ENCODE measurements at places on chromosomes 6 and 20.
A peak's percentile ranks its signal among the peaks of the same experiment; 100 is the strongest.

DNA sequence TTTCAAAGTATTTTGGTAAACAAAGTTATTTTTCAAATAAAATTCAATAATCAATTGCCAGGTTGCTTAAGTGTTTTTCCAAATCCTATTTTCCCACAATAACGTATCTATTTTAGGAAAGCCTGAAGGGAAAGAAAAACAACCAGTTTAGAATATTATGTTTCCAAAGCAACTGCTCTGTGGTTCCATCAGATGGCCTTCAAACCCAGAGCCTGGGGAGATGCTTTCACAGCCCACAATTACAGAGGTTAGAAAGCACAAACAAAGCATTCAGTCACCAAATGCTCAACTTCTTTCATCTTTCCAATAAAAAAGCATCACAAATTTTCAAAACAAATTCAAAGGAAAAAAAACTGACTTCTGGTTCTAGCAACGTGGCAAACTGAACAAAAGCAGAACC, 66.0 kb downstream of the ELOVL5 start:
- no peak for DNase-seq

DNA sequence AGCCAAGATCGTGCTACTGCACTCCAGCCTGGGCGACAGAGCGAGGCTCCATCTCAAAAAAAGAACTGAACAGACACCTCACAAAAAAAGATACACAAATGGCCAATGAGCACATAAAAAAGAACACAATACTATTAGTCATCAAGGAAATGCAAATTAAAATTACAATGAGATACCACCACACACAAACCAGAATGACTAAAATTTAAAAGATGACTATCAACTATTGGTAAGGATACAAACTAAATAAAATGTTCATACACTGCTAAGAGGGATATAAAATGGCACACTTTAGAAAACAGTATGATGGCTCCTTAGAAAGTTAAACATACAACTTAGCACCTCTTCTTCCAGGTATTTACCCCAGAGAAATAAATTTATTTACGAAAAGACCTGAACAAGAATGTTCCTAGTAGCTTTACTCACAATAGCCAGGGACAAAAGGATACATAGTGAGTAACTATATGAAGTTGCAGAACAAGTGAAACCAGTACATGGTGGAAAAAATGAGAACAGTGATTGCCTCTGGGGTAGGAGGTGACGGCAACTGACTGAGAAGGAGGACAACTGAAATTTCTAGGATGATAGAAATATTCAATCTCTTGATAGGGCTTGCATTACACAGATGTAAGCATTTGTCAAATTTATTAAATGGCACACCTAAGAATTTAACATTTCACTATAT, 53.2 kb downstream of the FAM8A1 start:
- DNase-seq = no peak

DNA sequence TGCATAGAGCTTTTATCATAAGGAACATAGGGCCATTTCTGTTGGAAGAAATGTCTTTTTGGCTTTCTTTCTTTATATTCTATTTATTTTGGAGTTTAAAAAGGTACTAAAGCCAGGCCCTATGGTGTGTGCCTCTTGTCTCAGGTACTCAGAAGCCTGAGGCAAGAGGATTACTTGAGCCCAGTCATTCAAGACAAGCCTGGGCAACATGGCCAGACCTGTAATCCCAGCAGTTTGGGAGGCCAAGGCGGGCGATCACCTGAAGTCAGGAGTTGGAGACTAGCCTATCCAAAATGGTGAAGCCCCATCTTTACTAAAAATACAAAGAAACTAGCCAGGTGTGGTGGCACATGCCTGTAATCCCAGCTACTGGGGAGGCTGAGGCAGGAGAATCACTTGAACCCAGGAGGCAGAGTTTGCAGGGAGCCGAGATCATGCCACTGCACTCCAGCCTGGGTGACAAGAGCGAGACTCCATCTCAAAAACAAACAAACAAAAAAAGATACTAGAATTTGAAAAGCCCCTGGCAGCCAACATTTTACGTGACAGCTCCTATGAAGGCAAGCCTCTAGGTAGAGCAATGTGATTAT, 80.0 kb downstream of the CBFA2T2 start:
- no peak for DNase-seq

GRCh38 chr6:31903957-31904356, 2.1 kb upstream of the ZBTB12 start:
- no peak for DNase-seq

- no peak for DNase-seq
Measured at GRCh38 chr6:31749301-31750036, 9.7 kb downstream of the MSH5 start.

DNA sequence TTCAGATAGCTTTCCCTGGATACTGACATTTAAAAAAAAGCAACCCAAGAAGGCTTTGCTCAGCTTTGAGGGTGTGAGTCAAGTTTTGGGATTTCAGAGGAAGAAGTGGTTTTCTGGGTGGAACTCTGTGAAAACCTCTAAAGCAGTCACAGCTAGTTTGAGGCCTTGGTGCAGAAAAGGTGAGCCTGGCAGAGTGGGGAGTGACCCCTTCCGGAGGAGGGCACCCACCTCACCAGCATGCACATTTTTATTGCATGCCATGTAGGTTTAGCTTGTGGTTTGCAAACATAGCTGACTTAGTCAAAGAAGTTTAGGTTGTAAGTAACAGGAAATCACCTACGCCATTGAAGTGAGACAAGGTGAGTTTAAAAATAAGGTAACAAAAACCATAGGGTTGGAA, 146.8 kb upstream of the PMEPA1 start:
- DNase-seq = no peak

- DNase-seq = no peak
Measured at GRCh38 chr20:17480696-17481095, 50.5 kb downstream of the BFSP1 start.

GRCh38 chr6:109944448-109944847, 33.7 kb upstream of the GPR6 start:
- no peak for DNase-seq

GRCh38 chr6:24283043-24283985, 74.5 kb downstream of the DCDC2 start:
- DNase-seq = peak; percentile 19

GRCh38 chr6:54874349-54875048, 27.9 kb downstream of the FAM83B start:
- DNase-seq = no peak

- no peak for DNase-seq
Measured at GRCh38 chr6:76592566-76592965, 520.1 kb upstream of the IMPG1 start.

- no peak for DNase-seq
Measured at GRCh38 chr6:22017766-22018165, 279.1 kb downstream of the PRL start.

- DNase-seq = no peak
Measured at GRCh38 chr6:157272866-157273755, 50.2 kb downstream of the TMEM242 start.

DNA sequence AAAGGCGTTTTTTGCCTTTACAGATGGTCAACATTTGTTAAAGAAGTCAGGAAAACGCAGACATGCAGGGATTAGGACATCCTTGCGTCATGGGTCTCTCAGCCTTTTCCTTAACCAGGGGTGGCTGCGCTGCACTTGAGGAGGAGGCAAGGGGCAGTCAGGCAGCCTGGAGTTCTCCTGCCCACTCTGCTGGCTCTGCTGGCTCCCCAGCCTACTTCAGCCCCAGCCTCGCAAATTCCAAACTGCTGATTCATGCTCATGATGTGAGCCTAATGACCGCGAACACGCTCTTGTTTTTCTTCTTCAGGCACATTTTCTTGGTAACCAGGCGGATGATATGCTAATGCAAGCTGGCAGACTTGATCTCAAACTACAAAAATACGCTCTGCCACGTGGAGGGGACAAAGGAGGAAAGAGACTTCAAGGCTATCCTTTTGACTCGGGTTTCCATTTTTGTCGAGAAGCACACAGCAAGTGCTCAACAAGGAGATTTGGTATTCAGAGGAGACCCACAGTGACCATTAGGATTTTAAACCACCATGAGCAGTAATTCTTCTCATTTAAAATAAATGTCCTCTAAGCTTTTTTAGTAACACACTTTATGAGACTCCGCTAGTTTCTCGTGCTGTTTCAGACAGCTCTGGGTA, 290.3 kb upstream of the STXBP5 start:
- no peak for DNase-seq

DNA sequence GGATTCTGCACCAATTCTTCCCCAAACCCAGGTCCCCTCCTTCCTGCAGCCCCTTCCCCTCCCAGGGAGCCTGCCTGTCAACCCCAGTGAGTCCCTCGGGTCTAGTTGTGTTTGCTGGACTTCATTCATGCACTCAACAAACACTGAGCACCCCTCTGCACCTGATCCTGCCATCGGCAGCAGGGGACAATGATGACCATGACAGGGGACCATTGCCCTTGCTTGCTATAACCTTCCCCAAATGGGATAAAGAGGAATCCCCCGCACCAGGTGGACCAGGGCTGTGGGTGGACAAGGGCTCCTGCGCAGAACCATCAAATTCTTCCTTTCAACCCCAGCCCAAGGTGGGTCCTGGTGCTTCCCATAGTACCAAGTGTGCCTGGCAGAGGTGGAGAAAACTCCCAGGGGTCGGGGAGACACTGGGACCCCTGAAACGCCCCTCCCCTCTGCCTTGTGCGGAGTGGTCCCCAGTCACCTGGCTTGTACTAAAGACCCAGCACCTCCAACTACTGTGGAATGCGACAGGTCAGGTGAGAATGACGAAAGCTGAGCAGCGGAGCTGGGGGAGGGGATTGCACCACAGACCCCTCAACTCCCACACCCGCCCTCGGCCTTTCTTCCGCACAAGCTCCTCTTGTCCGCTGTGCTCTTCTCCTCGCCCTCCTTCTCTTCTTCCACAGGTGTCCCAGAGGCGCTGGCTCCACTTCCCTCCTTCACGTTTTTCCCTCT, 119.9 kb upstream of the ZNF217 start:
- DNase-seq = no peak

DNA sequence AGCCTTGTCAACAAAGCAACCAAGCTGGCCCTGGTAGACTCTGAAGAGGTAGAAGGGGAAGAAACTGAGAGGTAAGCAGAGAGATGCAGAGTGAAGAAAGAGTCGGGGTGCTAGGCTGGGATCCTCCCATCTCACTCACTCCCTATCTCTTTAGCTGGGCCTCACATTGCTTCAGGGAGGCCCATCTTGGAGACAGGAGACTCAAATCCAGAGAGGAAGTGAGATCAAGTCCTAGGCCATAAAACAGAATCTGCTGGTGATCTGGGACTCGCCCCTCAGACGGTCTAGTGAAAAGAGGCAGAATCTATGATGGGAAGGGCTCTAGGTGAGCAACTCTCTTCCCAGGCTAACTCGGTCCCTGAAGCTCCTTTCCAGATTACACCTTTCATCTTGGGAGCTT, 659 bp upstream of the GUCA1B start:
- DNase-seq = no peak

DNA sequence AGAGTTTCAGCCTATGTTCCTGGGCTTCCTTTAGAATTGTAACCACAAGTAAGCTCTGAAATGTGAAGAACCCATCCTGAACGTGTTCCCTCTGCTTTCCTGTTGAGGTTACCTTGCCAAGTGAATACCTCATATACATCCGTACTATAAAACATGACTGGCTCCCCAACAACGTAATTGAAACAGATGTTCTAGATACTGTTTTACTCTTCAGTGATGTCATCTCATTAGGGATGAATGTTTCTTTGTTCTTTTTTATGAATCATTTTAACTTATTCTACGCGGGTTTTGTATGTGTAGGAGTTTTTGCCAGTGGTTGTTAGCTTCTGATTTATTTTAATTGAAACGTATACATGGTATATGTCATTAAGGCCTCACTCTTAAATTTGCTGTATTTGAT, 166.8 kb downstream of the SAMD5 start:
- DNase-seq = no peak

DNA sequence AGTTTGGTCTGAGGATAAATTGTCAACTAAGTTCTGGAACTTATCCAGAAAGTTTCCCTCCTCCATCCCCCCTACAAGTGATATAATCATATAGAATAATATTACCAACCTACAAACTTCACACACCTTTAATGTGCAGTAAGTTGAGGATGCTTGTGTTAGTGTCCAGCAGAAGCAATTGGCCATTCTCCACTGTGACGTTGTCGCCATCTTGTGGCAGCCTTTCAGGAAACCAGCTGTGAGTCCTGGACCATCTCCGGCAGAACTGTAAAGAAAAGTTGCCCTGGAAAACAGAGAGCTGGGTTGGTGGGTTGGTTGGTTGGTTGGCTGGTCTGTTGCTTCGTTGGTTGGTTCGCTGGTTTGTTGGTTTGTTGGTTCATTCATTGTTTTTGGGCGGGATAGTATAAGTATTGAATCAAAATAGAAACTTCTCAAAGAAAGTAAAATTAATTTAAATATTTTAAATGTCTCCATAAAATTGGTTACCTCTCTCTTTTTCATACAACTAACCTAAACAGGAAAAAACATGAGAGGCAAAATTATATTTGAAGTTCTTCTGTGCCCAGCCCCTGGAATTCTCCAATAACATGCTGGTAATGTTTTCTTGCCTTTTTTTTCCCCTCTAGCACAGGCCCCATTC, 127.5 kb downstream of the PKHD1 start:
- peak; percentile 35 for DNase-seq

DNA sequence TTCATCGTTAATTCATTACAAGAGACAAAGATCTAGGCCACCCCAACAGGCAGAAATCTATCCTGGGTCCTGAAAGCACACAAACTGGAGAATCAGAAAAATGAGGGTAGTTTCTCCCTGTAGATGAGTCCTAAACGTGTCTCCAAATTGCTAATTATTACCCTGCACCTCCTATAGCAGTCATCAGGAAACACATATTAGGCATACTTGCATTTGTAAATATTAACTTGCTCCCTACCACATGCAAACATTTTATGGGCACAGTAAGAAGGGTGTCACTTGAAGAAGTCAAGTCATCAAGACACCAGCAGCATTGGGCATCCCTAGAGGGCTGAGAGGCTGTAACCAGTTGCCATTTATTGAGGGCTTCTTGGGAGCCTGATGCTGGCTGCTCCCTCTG, 17.9 kb upstream of the SIRPB1 start:
- no peak for DNase-seq

GRCh38 chr6:47080083-47080596, 38.0 kb upstream of the ADGRF1 start:
- DNase-seq = no peak

- no peak for DNase-seq
Measured at GRCh38 chr6:106098383-106099234, 12.5 kb downstream of the PRDM1 start.

GRCh38 chr20:4961746-4962145, 39.6 kb downstream of the SLC23A2 start:
- DNase-seq = no peak

DNA sequence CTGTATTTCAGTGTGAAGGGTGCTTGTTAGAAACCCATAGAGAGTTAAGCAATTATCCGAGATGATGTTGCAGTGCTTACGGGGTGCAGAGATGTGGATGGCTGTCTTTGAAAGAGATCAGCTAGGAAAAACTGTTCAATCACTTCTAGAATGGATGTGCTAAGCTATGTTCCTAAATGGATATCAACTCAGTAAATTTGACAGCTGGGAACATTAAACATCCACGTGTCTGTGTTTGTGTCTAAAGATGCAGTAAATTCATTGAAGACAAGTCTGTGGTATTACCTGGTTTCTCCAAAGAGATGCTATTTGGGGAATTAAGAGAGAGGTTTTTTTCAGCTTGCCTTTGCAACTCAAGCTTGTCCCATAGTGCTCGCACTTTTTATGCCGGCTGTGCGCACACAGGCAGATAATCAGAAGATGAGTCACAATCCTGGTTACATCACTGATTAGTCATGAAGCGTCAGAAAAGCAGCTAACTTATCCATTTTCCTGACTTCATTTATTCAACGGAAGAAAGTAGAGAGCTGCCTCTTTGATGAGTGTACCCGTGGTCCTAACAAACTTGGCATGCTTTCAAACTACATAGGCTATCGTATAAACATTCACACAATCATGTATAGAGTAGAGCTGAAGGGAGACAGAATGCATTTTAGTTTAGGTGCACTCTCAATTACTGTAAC, 691.7 kb upstream of the SLC35B3 start:
- DNase-seq = no peak
